ENCODE measurements at places on chromosomes 16 and 17.

GRCh38 chr17:61436273-61436672, 15.9 kb upstream of the TBX4 start:
- no peak for DNase-seq

DNA sequence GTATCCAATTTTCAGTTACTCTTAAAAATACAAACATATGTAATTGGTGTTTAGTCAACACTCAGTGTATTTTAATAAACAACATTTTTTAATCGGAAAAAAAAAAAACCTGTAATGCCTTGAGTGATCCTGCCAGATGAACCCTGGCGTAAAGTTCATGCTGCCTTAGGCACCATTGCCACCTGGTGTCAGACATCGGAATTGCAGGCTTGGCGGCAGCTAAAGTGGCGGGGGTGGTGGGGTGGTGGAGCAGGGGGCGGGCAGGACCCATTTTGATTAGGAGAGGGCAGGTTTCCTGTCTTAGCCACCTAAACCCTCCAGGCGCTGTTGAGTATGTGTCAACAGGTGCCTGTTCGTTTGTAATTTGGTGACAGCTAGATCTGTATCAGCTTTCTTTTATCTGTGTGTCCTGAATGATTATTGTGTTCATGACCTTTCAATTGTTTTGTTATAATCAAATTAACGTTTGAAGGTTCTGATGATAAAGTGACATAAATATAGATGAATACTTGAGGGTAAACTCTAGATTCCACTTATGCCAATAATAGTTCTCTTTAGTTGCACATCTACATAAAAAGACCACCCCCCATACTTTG, 588.7 kb downstream of the CDH13 start:
- DNase-seq = no peak

DNA sequence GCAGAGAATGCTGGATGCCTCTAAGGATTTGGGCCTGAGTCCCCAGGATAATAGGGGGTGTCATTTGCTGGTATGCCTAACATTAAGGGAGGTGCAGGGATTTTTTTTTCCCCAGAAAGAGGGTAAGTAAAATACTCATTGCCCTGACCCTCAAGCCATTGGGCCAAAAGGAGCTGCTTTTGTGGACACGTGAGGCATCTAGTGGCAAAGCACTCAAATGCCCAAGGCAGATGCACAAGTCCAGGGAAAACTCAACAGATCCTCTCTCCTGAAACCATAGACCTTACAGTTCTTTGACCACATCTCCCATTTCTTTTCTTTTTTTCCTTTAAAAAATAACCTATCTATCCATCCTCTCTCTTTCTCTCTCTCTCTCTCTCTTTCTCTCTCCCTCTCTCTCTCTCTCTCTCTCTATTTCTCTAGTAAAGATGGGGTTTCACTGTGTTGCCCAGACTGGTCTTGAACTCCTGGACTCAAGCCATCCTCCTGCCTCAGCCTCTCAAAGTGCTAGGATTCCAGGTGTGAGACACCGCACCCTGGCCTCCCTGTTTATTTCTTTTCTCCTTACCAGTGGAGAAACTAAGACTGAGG, 11.8 kb downstream of the IRX5 start:
- DNase-seq = no peak

GRCh38 chr17:32533296-32533695, 46.5 kb downstream of the CDK5R1 start:
- no peak for DNase-seq

GRCh38 chr16:17024514-17024913, 446.2 kb downstream of the XYLT1 start:
- DNase-seq = no peak

DNA sequence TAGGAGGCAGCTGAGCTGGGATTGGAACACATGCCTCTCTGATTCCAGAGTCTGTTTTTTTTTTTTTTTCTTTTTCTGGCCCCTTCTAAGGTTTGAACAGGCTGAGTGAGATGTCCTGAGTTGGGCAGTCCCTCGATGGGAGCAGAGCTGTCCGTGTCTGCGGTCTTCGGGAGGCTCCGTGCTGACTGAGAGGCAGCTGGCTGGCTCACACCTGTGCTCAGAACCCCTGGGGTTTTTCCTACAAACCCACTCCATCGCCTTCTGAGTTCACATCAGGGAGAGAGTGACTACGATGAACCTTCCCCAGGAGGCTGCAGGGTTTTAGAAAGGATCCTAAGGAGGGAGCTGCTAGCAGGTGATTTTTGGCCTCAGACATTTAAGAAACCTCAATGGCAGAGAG, 92.5 kb downstream of the IRF8 start:
- DNase-seq = no peak

GRCh38 chr17:48052956-48053757, 5.0 kb downstream of the NFE2L1 start:
- DNase-seq = no peak

GRCh38 chr16:84406006-84406963, 37.9 kb downstream of the ATP2C2 start:
- no peak for DNase-seq

DNA sequence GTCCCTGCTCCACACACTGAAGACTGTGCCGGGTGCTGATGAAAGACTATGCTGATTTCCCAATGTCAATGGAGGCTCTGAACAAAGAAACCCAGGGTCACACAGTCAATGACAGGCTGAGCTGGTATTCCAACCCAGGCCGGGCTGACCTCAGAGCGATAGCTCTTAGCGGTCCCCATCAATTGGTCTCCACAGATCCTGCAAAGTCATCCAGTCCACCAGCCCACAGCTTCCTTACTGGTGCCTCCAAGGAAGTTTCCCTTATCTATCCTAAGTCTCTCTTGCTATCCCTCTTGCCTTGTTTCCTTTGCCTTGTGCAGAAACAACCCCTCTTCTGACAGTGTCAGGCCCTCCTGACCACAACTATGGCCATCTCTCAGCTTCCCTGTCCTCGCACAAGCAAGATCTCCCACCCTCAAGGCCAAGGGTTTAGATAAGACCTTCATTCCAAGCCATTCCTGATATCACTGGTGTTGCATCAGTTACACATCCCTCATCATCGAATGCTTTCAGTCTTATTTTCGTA, 52.7 kb upstream of the KSR1 start:
- no peak for DNase-seq

DNA sequence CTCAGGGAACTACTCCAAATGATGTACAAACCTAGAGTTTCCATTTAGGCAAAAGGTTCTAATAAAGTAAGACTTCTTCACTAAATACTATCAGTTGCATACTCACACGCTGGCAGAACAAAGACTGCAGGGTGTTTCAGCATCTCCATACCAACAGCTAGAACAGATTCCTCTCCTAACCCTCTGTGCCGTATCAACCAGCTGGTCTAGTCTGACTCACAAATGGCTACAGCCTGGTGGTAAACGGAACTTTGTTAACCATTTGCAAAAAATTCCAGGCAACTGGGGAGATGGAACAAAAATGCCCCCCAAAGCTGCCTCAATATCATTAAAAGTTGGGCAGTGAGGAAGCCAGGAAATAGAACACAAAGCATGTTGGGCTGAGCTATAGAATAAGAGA, 217.1 kb downstream of the GRIN2A start:
- DNase-seq = no peak

DNA sequence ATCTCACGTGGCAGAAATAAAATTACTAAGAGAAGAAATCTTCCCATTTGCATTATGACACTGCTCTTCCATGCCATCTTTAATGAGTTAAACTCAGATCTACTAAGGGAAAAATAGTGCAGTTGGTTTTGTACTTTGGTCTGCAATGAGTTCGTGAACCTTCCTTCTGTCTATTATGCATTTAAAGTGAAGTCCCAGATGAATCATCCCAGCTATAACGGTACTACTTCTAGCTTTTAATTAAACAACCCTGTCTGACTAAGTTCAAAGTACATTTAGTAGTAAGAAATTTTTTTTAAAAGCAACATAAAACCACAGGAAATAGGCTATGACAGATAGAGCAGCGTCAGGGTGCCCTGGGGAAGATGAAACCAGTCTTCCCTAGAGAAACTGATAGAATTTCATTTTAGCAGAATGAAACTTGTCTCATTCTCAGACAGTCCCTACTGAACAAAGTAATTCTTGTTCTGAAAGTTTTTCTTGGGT, 1.8 kb downstream of the TMIGD1 start:
- DNase-seq = no peak

GRCh38 chr17:6388416-6388815, 46.5 kb downstream of the AIPL1 start:
- DNase-seq = no peak

DNA sequence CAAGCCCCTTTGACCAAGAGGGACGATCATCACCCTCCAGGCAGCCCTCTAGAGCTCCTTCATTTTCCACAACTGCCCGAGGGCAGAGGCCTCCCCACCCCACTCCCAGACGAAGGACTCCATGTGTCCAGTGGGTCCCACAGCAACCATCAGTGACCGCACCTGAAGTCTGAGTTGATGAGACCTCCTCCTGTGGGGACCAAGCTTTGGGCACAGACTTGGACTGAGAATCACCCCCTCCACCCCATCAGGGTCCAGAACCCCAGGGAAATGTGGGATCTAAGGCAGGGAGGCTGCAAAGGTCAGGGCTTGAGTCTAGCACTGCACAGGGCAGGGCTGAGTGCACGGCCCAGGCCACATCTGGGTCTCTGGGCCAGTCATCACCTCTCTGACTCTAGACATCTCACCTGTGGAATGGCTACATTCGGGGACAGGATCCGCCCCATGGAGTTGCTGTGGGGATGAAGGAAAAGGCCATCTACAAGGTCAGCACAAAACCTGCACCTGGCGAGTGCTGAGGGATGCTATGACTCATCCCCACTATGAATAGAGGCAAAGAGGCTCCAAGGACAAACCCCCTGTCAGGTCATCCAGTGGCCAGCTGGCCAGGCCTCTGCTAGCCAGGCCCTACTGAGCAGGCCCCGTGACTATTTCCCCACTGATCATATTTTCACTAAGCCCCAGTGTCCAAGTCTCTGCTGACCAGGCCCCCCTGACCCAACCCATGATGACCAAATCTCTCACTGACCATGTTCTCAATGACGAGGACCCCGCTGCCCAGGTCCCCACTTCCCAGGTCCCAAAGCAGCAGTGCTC, 38.4 kb downstream of the TNFRSF13B start:
- DNase-seq = no peak

GRCh38 chr16:86868786-86869185, 290.4 kb downstream of the FOXL1 start:
- DNase-seq = no peak

- no peak for DNase-seq
These were observed 184.7 kb downstream of the COPRS start for GRCh38 chr17:31674305-31674704.

DNA sequence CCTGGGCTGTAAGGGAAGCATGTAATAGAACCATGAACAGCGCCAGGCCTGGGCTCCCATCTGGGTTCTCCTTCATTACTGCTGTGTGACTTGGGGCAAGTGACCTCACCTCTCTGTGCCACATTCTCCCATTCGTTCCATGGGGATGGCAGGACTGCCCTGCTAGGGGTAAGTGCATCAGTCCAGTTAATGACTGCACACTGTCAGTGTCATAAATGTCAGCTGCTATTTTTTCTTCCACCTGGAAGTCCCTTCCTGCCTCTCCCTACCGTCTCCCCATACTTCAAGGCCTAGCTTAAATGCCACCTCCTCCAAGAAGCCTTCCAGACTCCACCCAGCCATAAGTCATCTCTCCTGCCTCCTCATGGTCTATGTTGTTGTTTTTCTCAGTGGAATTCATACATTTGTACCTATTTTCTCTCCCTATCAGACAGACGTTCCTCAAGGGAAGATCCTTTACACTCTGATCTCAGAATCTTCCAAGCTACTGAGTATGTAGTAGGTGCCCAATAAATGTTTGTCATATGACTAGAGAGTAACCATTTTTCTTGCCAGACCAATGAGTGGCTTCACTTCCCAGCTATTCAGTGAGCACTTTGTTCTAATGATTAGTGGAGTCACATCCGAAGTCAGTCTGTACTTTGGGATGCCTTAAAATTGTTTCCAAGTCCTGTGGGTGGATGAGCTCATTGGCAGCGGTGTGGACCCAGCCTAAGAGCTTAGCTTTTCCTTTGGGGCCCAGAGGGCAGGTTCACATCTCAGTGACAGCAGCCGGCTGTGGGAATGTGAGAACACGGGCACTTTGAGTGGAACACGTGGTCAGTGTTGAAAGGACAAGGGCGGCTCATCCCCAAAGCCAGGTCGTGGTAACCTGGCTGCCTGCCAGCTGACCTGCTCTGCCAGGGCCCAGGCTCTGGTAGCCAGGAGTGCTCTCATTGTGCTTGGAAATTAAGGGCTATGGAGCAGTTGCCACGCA, 147.5 kb upstream of the GSE1 start:
- DNase-seq = no peak

- DNase-seq = no peak
These were observed 14.7 kb upstream of the WNT3 start for GRCh38 chr17:46832945-46833839.

DNA sequence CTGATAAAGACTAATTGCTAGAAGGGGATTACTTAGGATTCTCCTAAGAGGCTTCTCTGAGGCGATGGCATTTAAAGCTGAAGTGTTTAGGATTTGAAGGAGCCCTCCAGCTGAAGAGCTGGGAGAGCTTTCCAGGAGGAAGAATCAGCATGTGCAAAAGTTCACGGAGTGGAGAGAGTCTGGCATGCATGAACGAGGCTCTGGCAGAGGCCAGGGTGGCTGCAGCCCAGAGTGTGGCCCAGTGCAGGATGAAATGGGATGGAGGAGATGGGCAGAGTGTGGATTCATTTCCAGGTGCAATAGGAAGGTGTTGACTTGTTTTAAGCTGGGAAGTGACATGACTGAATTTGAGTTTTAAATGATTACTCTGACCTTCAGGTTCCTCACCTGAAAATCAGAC, 249.0 kb upstream of the CCL2 start:
- DNase-seq = no peak

DNA sequence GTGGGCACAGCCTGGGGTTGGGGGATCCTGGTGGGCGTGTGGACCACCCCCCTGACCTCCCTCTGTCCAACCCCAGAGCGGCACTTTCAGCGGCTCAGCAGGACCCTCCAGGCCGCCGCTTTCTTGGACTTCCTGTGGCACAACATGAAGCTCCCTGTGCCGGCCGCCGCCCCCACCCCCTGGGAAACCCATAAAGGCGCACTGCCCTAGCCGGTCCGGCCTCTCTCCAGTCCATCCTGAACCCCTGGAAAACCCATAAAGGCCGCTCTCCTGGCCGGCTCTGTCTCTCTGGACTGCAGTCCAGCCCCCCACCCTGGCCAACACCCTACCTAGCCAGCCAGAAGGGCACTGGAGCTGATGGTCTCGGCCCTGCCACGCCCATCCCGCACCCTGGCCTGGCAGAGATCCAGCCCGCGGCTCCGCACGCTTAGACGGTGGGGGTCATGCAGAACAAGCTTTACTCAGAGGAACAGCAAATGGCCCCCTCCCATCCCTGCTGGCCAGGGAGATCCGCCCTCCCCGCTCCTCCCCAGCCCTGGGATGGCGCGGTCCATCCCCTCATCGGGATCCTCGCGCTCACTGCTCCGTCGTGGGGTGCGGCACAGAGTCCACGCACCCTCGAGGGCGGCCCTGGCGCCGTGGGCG, 2.7 kb downstream of the NOXO1 start:
- DNase-seq = no peak
